Osteoblast (primary cell): ENCODE measurements at places on chromosomes 3 and 15. TPM values are rescaled to one million over a fixed set of nuclear protein-coding genes. Genes with fewer than 3 reads are reported as not detected.

The TMEM158 gene
- 4.7 and 9.0 TPM in 2 replicates for total RNA-seq

The POPDC2 gene
- total RNA-seq, result 1.1 and 1.8 TPM in 2 replicates

The GOLGA8R gene
- total RNA-seq, result 2.4 and 3.3 TPM in 2 replicates

The ZNF774 gene
- total RNA-seq, result 1.8 and 2.4 TPM in 2 replicates

The DUSP7 gene
- total RNA-seq, result 12.7 and 13.8 TPM in 2 replicates

The MINAR1 gene
- 2.1 and 2.5 TPM in 2 replicates for total RNA-seq

The RAD51 gene
- total RNA-seq, result 1.8 TPM in 2 replicates

The CD96 gene
- total RNA-seq, result under 0.01 TPM in 1 of 2 replicates, not detected in the other

The PXK gene
- total RNA-seq, result 77.4 and 87.8 TPM in 2 replicates

The IQCH gene
- 4.7 and 5.8 TPM in 2 replicates for total RNA-seq

The KLHL24 gene
- 142 and 174 TPM in 2 replicates for total RNA-seq

The CD200R1 gene
- total RNA-seq, result under 0.01 and 0.29 TPM in 2 replicates

The AADACL2 gene
- not detected in 2 replicates for total RNA-seq

The HHATL gene
- total RNA-seq, result not detected in 2 replicates

The SST gene
- total RNA-seq, result not detected in 2 replicates

The ARGFX gene
- not detected in 2 replicates for total RNA-seq

The VWA5B2 gene
- total RNA-seq, result not detected in 2 replicates

The SNTN gene
- total RNA-seq, result not detected in 2 replicates

The SPESP1 gene
- 2.9 TPM in 2 replicates for total RNA-seq

The KLF15 gene
- 4.3 and 4.4 TPM in 2 replicates for total RNA-seq

The SPATA12 gene
- total RNA-seq, result not detected in 2 replicates

The PLIN1 gene
- under 0.01 TPM in 1 of 2 replicates, not detected in the other for total RNA-seq

The KIF23 gene
- 8.0 and 8.3 TPM in 2 replicates for total RNA-seq

The SLC22A13 gene
- 0.29 and 0.36 TPM in 2 replicates for total RNA-seq

The LSAMP gene
- total RNA-seq, result 3.3 and 6.8 TPM in 2 replicates

The SLC28A1 gene
- not detected in 2 replicates for total RNA-seq

The CALML4 gene
- total RNA-seq, result 1.2 and 2.2 TPM in 2 replicates

The PCLAF gene
- total RNA-seq, result 20.6 and 29.2 TPM in 2 replicates

The RASGRP1 gene
- 0.36 and 0.59 TPM in 2 replicates for total RNA-seq

The BBX gene
- 63.4 and 66.6 TPM in 2 replicates for total RNA-seq

The STAC gene
- 3.3 and 6.5 TPM in 2 replicates for total RNA-seq

The CSTA gene
- 18.1 and 18.3 TPM in 2 replicates for total RNA-seq

The IGSF11 gene
- total RNA-seq, result under 0.01 and 0.36 TPM in 2 replicates

The DTWD1 gene
- total RNA-seq, result 37.6 and 39.2 TPM in 2 replicates

The C3orf62 gene
- total RNA-seq, result 1.8 and 3.6 TPM in 2 replicates

The HIGD1A gene
- total RNA-seq, result 86.6 and 88.3 TPM in 2 replicates

The RNF168 gene
- 21.7 and 24.8 TPM in 2 replicates for total RNA-seq

The SH2D7 gene
- not detected in 2 replicates for total RNA-seq

The CNTN4 gene
- under 0.01 TPM in 1 of 2 replicates, not detected in the other for total RNA-seq

The ARPP21 gene
- not detected in 2 replicates for total RNA-seq

The SMARCC1 gene
- total RNA-seq, result 46.3 and 46.7 TPM in 2 replicates

The TP63 gene
- 1.8 and 2.4 TPM in 2 replicates for total RNA-seq

The B4GALT4 gene
- 22.7 and 28.2 TPM in 2 replicates for total RNA-seq

The PCBP4 gene
- 19.7 and 22.4 TPM in 2 replicates for total RNA-seq

The HTD2 gene
- 6.2 TPM in 2 replicates for total RNA-seq

The PLA2G4D gene
- total RNA-seq, result not detected in 2 replicates

The CHST14 gene
- 13.4 and 13.6 TPM in 2 replicates for total RNA-seq

The HTR3E gene
- total RNA-seq, result not detected in 2 replicates

The IL5RA gene
- not detected in 2 replicates for total RNA-seq

The LTK gene
- not detected in 2 replicates for total RNA-seq

The ABI3BP gene
- 130 and 183 TPM in 2 replicates for total RNA-seq

The NXPE3 gene
- total RNA-seq, result 8.3 and 11.2 TPM in 2 replicates

The PAK6 gene
- not detected in 2 replicates for total RNA-seq

The BOC gene
- 22.8 and 29.2 TPM in 2 replicates for total RNA-seq
